ENCODE measurements at places on chromosomes 3 and 15.
A peak's percentile ranks its signal among the peaks of the same experiment; 100 is the strongest.

- peak; percentile 15 for DNase-seq
Measured at GRCh38 chr3:17473761-17474160, 268.7 kb downstream of the TBC1D5 start.

DNA sequence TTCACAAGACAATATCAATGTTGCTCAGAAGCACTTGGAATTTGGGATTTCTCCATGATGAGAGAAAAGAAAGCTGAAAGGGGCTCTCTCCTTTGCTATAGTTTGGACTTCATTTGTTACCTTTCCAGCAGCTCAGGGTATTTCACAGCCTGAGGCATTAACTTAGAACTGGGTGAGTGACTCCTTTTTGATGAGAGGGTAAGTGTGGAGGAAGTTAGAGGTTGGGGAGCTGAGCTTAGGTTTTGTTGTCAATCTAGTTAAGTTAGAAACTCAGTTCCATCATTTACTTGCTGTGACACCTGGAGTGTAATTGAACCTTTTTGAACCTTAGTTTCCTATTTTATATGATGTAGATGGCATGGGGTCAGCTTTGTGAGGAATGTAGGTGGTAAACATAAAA is 359.1 kb downstream of the PDCD6IP start:
- no peak for DNase-seq

DNA sequence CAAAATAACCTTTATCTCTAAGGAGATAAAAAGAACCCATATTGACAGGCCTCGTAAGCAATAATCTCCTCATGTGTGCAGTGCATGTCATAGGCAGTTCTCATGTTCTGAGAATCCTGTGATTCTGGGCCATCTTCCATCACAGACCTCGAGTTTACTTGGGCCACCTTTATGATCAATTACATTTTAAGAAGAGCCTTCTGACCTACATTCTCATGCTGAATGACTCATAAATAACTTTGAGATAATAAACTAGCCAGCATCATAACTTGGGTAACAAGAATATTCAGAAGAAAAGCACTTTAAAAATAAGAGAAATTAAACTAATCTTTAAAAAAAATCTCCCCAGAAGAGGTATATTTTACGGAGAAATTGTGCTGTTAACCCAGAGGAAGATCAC is 310.7 kb upstream of the ZNF717 start:
- DNase-seq = no peak

- peak; percentile 52 for DNase-seq
Measured at GRCh38 chr3:124250053-124250452, 258.1 kb upstream of the ROPN1 start.

DNA sequence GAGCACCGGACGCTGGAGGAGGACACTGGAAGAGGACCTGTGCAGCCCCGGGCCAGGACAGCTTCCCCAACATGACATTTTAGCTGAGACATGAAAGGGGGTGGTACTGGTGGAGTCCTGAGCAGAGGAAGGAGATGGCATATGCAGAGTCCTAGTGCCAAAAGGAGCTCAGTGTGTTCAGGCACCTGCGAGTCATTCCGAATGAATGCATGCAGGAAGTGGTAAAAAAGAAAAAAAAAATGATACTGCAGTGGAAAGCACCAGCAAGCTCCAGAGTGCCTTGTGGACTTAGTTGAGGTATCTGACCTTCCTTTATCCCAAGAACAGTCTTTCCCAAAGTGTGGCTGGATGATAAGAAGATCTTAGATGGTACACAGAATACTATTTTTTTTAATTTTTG is 6.6 kb upstream of the ZNF148 start:
- peak; percentile 23 for DNase-seq

- peak; percentile 84 for DNase-seq
Measured at GRCh38 chr3:185733980-185734724, 90.7 kb downstream of the IGF2BP2 start.

DNA sequence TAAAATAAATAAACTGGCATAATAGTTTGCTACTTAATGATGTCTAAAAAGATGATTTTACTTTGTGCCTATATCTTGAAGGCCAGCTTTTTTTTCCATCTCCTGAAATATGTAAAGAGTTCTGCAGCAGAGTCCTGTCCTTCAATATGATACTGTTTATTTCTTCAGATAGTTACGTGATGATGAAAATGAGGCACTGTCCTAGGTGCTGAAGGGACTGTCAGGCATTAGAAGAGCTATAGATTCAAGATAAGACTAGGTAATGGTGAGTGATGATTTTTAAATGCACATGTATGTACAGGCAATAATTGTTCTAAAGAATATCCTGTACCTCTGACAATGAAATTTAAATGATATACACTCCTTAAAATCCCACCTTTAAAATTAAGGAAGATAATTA is 326.9 kb upstream of the DNAJC19 start:
- peak; percentile 55 for DNase-seq

DNA sequence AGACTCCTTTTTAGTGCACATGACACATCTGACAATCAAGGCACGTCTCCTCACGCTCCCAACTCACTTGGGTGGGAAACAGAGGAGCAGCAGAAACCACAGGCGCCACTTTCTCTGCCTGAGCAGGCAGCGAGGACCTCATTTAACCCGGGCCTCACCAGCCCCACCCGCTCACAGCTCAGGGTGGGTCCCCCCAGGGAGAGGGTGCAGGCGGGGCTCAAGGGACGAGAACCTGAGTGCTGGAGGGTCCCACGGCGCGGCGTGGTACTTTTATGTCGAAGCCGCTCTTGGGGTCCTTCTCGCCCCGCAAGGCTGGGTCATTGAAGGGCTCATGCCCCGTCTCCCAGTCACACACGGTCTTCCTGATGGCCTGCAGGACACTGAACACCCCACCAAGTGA is 62.6 kb downstream of the CYFIP1 start:
- DNase-seq = no peak

- DNase-seq = no peak
Measured at GRCh38 chr3:193991666-193992424, 144.1 kb upstream of the HES1 start.

GRCh38 chr3:194315965-194316361 is 35.2 kb downstream of the CPN2 start:
- DNase-seq = no peak

GRCh38 chr15:77014132-77015081 is 19.5 kb downstream of the PSTPIP1 start:
- DNase-seq = peak; percentile 83

GRCh38 chr3:158711886-158712285 is 20.4 kb downstream of the RARRES1 start:
- DNase-seq = peak; percentile 31

- DNase-seq = peak; percentile 65
Measured at GRCh38 chr3:147191795-147192385, 214.5 kb downstream of the ZIC4 start.

DNA sequence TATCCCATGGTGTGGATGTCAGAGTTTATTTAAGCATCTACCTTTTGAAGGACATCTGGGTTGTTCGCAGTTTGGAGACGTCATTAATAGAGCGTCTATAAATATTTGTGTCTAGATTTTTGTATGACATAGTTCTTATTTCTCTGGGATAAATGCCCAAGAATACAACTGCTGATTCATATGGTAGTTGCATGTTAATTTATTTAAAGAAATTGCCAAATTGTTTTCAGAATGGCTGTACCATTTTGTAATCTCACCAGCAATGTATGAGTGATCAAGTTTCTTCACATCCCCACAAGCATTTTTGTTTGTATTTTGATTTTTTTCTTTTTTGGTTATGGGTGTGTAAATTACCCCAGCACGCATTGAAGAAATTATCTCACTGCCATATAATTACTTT is 656.9 kb downstream of the NTRK3 start:
- no peak for DNase-seq

- no peak for DNase-seq
Measured at GRCh38 chr3:127658234-127658633, 14.5 kb upstream of the ABTB1 start.

- no peak for DNase-seq
Measured at GRCh38 chr3:127115691-127116351, 77.1 kb upstream of the PRR23E start.

GRCh38 chr3:38043486-38043885 is 4.5 kb downstream of the DLEC1 start:
- DNase-seq = no peak

DNA sequence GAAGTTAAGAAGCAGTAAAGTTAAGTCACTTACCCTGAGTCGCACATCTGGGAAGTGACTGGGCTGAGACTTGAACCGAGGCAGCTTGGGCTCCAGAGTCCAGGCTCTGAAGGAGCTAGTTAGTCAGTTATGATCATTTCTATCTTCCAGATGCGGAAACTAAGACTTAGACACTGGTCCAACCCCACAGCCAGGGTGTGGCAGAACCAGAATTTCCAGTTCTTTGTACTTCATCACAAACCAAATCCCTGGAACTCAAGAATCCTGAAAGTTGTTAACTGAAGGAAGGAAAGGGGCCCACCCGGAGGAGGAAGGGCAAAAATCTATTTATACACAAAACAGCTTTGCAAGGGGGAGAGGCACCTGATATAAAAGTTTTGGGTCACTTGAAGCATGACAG is 389.9 kb downstream of the SHQ1 start:
- DNase-seq = no peak

DNA sequence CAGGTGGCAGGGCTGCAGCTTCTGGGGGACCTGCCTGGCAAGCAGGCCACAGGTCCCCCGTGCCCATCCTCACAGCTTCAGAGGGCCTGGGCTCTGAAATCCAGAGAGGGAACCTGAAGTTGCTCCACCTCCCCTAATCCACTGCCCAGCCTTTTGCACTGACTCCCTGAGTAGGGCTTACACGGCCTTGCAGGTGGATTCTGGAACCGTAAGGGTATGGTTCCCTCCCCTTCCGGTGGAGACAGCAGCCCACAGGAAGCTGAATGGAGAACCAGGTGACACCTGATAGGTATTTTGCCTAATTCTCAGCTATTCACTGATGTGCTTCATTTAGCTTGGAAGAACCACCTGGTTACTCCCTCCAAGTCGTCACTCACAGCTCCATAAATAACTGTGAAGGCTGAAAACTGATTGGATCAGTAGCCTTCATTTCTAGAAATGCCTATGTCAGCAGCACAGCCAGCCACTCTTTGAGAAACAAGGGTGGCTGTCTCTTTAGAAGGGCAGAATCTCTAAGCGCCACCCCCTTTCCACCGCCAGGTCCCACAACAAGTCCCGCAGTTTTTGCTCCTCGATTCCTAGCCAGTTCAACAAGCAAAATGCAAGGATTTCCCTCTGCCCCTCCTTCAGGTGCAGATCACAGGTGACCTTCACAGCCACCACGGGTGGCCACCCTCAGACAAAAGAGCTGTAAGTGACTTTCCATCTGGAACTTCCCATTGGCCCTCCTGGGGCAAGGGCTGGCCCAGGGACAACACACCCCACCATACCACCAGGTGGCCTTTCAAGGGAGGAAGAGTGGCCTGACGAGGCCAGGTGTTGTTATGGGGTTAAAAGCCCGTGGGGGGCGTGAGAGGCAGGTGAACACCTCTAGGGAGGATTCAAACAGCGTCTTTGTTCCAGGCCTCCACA is 112.9 kb downstream of the SEC22A start:
- DNase-seq = no peak
